Cardiac fibroblast (primary cell): ENCODE measurements at places on chromosomes 3 and 15.
A peak's percentile ranks its signal among the peaks of the same experiment; 100 is the strongest.

GRCh38 chr3:14543446-14543845 lies 3.3 kb upstream of the GRIP2 start:
- DNase-seq: no peak

- no peak for DNase-seq
Observed at GRCh38 chr15:99467853-99468464, 97.8 kb upstream of the MEF2A start.

DNA sequence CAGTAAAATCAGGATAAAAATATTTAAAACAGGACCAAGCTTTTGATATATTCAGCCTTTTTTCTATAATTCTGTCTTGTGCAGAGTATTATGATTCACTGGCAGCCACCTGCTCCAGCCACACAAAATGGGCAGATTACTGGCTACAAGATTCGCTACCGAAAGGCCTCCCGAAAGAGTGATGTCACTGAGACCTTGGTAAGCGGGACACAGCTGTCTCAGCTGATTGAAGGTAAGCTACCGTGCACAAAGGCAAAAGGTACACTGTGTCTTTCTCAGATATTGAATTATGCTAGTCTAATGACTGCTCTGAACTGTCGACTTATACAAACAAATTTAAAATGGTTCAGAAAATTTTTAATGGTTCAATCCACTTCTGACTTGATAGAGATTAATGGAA lies 114.2 kb downstream of the HCN4 start:
- DNase-seq: no peak

GRCh38 chr3:179929091-179929529 lies 107.6 kb downstream of the PEX5L start:
- DNase-seq: peak; percentile 83

DNA sequence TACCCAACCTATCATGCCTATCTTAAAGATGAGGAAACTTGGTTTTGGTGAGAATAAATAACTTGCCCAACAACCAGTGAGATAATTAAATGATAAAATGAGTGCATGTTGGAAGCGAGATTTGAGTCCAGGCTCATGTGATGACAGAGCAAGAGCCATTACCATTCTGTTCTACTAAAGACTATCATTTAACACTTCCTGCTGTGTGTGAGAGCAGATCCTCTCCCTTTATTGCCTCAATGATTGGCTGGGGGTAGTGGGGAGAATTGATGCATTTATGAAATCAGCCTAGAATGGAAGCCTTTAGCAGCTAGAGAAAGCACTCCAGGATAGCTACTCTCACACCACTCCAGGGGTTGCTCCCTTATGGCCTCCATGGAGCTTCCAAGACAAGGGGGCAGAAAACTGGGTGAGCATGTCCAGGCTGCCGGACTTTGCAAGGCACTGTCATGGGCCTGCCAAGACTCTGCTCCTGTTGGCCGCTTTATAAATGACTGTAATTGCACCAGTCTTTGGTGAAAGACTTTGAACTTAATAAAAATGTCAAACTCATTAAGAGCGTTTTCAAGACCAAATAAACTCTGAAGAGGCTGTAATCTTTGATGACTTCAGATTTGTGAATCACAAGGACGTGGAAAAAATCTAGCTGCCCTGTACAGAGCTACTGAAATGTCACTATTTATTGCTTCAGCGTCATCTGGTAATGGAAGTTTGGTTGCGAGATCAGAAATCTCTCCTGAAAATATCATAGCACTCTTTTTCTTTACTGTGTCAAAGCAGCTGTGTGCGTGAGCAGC lies 209.1 kb upstream of the NR2E3 start:
- no peak for DNase-seq

DNA sequence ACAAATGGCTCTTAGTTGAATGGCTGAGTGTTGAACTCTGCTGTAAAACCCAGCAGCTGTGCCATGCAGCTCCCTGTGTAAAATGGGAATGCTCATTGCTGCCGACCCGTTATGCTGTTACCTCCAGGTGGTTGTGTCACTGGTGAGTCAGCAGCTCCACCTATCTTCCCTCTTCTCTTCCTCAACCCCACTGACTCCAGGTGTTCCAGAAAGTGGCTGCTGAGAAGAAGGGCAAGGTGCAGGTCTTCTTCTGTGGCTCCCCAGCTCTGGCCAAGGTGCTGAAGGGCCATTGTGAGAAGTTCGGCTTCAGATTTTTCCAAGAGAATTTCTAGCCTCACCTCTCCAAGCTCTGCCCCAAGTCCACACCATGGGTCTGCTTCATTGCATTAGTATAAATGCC lies 41.9 kb downstream of the NOX5 start:
- DNase-seq: no peak

GRCh38 chr15:43253431-43254403 lies 13.0 kb downstream of the TGM5 start:
- DNase-seq: peak; percentile 50

GRCh38 chr3:126294211-126294808 lies 62.9 kb downstream of the KLF15 start:
- no peak for DNase-seq

GRCh38 chr3:45143673-45144671 lies 2.2 kb downstream of the CDCP1 start:
- DNase-seq: no peak

DNA sequence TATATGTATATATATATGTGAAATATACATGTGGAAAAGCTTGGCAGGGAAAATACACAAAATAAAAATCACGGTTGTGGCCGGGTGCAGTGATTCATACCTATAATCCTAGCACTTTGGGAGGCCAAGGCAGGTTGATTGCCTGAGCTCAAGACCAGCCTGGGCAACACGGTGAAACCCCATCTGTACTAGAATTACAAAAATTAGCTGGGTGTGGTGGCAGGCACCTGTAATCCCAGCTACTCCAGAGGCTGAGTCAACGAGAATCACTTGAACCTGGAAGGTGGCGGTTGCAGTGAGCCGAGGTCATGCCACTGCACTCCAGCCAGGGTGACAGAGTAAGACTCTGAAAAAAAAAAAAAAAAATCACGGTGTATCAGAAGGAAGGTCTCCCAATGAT lies 20.8 kb upstream of the ARHGEF3 start:
- no peak for DNase-seq

- no peak for DNase-seq
Observed at GRCh38 chr15:89860891-89861290, 32.9 kb downstream of the AP3S2 start.

GRCh38 chr15:86259589-86259988 lies 179.9 kb downstream of the AGBL1 start:
- DNase-seq: no peak

GRCh38 chr15:83940136-83940535 lies 286.2 kb downstream of the ADAMTSL3 start:
- no peak for DNase-seq

DNA sequence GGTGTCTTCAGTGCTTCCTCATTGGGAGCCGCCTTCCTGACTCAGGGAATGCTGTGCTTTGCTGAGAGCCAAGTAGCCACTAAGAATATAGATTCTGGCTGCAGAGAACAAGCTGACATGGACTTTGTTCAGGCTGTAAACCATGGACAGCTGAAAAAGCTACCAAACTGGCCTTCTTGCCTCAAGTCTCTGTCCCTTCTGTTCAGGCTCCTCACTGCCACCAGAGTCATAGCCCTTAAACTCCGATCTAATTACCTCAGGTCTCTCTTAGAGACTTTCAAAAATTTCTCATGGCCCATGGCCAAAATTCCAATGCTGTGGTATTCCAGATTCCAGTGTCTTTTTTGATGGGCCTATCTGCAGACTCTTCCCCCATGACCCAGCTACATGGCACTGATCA lies 19.4 kb upstream of the PTX3 start:
- DNase-seq: peak; percentile 21

DNA sequence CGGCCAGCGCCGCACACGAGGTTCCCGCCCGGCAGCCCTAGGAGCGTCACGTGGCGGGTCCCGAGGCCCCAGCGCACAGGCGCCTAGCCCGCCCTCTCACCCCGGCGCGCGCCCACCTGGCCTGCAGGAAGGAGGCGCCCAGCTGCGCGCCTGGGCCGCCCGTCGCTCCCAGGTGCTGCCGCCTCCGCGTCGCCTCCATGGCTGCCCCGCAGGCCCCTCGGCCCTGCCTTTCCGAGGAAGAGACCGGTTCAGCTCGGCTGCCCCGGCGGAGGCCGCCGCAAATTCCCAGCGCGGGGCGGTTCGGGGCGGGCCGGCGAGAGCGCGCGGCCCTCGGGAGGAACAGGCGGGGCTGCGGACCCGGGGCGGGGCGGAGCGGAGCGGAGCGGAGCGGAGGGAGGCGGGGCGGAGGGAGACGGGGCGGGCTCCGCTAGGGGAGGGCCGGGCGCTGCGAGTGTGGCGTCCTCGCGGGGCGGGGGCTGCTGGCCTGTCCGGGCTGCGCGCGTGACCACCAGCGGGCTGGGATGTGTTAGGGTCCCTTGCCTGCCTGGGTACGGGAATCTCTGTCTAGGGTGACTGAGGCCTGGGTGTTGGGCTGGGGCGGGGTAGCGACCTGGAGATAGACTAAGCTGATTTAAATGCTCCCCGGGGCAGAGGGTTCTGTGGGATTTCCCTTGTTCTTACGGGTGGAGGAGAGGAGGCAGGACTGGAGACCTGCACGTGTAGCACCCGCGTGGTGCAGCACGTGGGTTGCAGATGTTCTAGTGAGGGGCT lies at the start of gene CLN6:
Gene CLN6 (minus strand): TSS at position 343 of the 771 bp plus-strand sequence. CDS start 144 bp downstream, at position 199.
- DNase-seq: peak; percentile 85

DNA sequence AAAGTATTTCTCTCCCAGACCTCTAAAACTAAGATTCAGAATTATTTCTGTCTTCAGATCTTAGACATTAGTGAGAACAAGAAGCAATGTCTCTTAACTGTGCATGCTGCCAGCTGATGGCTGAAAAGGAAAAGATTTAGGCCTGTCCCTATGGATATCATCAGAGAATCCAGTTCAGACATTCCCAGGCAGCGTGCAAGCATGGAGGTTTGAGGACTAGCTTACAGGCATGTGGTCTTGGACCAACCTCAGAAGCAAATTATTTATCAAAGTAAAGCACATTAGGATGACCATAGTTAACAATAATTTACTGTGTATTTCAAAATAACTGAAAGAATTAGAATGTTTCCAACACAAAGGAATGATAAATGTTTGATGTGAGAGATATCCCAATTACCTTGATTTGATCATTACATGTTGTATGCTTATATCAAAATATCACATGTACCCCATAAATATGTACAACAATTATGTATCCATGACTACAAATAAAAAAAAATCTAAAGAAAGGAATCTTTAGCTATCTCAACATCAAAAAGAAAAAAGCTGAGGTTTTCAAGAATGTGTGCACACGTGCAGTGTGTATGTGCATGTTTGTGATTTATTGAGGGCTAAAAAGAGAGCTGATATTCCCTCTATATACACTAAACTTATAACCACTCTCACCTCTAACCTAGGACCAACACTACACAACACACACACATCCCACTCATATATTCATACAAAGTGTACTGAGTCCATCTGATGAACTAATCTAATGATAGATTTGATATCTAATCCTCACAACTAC lies 108.9 kb upstream of the THBS1 start:
- peak; percentile 42 for DNase-seq

DNA sequence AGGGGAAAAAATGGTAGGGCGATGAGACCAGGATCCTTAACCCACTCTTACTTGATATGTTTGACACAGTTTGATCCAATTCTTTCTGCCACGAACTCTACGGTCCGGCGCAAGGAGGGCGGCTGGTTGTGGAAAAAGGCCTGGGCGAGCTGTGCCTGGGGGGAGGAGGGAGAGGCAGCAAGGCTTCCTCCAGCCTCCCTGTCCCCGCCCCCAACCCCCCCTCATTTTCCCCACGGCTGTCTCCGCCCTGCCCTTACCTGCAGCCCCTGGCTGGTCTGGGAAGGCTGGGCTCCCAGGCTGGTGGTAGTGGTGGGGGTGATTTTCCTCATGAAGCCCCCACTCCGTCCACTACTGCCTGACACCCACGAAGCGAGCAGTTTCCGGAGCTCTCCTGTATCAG lies 8.0 kb downstream of the CDAN1 start:
- DNase-seq: no peak

GRCh38 chr3:99674086-99674789 lies 35.8 kb downstream of the COL8A1 start:
- peak; percentile 79 for DNase-seq

DNA sequence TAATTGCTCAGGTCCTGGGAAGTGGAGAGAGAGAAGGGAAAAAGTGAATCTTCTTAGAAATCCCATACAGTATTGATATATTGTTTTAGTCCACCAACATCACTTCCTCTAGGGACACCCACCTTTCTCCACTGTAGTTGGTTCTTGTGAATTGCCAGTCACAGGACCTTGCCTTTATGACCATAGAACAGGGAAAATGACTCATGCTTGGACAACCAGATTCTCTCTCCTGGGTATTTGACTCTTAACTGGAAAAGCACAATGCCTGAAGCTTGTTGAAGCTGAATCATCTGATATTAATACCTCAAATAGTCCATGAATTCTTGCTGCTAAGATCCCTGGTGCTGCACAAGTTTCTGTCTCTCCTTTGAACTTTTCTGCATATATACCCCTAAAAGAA lies 32.5 kb upstream of the DCLK3 start:
- peak; percentile 9 for DNase-seq

- no peak for DNase-seq
Observed at GRCh38 chr15:40584191-40584590, 9.9 kb upstream of the KNL1 start.

DNA sequence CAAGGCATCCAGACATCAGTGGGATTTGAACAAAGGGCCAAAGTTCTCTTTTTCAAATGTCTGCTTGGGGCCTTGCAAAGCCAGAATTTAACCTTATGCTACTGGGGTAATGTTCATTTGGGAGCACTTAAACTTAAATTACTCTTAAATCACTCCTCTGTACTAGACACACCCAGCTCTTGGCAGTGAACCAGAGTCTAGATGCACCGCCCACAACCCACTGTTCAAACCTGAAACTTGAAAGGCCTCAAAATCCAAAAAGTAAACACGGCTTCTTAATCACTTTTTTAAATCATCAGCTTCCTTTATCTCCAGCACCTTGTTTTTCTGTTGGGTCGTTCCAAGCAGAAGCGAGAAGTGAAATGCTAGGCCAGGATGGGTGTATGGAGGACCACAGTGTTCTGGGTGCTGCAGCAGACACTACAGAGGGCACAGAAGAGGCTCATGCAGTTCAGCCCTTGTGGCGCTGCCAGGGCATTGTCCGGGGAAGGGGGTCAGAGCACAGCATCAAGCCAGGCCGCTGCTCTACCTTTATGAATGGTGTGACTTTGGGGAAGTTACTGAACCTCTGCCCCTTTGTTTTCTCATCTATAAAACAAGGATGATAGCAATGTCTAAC lies 28.8 kb downstream of the MECOM start:
- no peak for DNase-seq

DNA sequence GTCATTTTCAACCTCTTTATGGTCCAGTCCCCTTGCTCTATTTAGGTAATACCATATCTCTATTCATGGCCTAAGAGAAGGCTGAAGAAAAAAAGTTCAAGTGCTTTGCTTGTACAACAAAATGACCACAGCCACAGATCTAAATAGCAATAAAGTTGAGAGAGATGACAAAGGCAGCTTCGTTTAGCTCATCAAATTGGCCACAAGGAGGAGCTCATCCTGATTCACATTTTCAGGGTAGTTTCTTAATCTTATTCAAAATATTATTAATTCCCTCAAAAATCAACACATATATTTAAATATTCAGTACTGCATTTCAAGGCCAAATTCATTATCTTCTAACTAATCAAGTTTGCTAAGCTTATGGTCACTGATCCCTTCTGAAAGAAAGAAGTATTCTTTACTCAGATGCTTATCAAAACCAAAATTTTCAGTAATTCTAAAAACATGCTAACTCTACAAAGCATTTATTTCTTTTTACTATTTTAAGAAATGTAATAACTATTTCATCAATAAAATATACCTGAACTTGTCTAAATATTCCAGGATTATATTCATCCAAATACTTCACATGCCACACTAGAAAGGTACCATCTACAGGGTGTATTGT lies 85.5 kb downstream of the DMXL2 start:
- peak; percentile 57 for DNase-seq
